Liver (tissue), 10 donors: ENCODE measurements at places on chromosomes 16 and 17.

- no peaks in the 10 kb centered on the region for H3K36me3 ChIP-seq
- no peak overlapping the region for H3K27ac ChIP-seq
Observed at GRCh38 chr17:41455236-41455635, 11.9 kb downstream of the KRT32 start.

DNA sequence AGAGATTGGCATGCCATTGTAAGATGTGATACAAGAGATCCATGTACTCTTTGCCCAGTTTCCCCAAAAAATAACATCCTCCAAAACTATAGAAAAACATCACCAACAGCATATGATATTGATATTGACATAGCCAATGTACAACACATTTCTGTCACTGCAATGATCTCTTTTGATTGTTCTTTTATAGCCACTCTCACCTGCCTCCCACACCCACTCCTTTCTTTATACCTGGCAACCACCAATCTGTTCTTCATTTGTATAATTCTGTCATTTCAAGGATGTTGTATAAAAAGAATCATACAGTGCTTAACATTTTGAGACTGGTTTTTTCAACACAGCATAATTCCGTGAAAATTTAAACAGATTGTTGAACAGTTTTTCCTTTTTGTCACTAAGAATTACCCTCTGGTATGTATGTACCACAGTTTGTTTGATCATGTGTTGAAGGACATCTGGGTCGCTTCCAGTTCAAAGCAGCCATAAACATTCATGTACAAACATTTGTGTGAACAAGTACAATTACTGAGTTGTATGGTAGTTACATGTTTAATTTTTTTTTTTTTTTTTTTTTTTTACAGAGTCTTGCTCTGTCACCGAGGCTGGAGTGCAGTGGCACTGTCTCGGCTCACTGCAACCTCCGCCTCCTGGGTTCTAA lies 9.9 kb downstream of the KRTAP9-1 start:
- no peaks in the 10 kb centered on the region for H3K27me3 ChIP-seq
- DNase-seq = no peak
- no peaks in the 10 kb centered on the region for H3K4me1 ChIP-seq
- no peak overlapping the region for H3K27ac ChIP-seq
- H3K36me3 ChIP-seq = no peaks in the 10 kb centered on the region
- H3K4me3 ChIP-seq = no peak overlapping the region

DNA sequence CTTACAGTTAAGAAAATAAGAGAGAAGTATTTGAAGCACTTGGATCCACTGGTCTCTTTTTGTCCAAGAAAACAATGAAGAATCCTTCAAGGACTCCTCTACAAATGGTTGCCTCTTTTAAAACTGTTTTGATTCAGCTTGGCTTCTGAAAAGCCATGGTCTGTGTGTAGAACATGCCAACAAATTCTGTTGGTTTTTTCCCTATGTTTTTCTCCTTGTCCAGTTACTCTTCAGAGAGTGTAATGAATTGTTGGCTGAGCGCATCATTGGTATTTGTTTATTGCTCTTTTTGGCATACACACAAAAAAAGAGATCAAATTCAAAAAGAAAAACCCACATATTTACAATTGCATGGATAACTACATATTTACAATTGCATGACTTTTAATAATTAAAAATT lies at the start of gene ABCA10:
Gene ABCA10, minus strand, starts transcription at position 249 of the 400 bp plus-strand sequence. CDS start 3,466 bp downstream, outside the sequence.
- no peak within 1 kb of the TSS for H3K4me3 ChIP-seq
- no peaks in the 10 kb centered on the region for H3K27me3 ChIP-seq
- H3K27ac ChIP-seq = peak within 1 kb of the TSS; percentile 33
- H3K36me3 ChIP-seq = no peaks in the 10 kb centered on the region
- no peak for DNase-seq
- H3K4me1 ChIP-seq = peaks cover 6% of the 10 kb centered on the region

- DNase-seq = no peak
- no peaks in the 10 kb centered on the region for H3K4me1 ChIP-seq
Observed at GRCh38 chr17:31248986-31249834, 47.8 kb downstream of the OMG start.

DNA sequence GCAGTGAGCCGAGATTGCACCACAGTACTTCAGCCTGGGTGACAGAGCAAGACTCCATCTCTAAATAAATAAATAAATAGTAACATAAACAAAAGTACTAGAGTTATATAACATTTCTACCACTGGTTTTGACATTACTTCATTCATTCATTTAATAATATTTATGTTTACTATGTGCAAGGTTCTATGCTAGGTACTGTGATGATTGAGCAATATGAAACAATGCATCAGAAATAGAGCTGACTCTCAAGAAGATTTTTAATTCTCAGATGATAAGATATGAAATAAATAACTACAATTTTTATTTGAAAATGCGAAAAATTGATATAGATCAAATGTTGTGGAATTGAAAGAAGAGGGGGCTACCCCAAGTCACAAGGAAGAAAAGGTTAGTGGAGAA lies 8.9 kb upstream of the MED13 start:
- H3K36me3 ChIP-seq = no peaks in the 10 kb centered on the region
- DNase-seq = no peak
- H3K27me3 ChIP-seq = no peaks in the 10 kb centered on the region
- no peak overlapping the region for H3K27ac ChIP-seq
- H3K4me1 ChIP-seq = no peaks in the 10 kb centered on the region
